Activated naive CD8-positive, alpha-beta T cell treated with anti-CD3 and anti-CD28 coated beads for 36 hours (primary cell): ENCODE measurements at places on chromosomes 7 and 10. TPM values are rescaled to one million over a fixed set of nuclear protein-coding genes. Genes with fewer than 3 reads are reported as not detected.

DNA sequence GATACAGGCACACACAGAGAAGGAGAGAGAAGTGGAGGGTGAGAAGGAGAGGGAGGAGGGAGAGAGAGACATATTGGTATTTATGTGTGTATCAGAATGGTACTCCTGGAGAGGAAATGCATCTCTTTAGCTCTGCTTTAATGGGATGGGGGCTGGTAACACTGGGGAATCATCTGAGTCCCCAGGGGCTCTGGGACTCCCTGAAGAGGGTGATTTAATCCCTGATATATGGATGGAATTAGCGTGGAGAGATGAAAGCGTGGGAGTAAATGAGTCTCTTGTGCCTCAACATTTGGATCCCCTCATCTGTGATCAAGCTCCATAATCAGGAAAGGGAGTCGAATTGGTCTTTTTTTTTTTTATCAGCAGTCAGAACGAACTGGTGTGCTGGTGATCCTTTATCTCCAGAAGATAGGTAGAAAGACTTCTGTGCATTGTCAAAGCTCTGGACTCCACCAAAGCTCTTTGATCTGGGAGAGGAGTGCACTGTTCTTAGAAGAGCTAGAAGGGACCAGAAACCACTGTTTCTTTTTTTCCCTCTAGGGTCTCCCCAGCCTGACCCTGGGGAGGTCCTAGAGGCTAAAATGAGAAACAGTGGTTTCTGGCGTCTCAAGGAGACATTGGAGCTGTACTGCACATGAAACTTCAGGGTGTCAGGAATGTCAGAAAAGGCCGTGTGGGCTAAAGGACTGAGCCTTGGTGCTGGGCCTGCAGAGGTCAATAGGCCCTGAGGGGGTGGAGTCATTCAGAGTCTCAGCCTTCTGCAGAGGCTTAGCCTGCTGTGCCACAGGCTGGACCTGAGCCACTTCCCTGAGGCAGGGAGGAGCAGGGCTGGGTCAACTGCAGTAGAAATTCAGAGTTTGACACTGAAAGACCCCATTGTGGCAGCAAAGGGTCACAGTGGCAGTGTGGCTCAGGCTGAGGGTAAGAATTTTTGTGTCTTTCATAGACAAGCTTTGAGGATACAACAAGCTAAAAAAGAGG lies 234.4 kb upstream of the SLC26A5 start:
- DNase-seq = no peak

DNA sequence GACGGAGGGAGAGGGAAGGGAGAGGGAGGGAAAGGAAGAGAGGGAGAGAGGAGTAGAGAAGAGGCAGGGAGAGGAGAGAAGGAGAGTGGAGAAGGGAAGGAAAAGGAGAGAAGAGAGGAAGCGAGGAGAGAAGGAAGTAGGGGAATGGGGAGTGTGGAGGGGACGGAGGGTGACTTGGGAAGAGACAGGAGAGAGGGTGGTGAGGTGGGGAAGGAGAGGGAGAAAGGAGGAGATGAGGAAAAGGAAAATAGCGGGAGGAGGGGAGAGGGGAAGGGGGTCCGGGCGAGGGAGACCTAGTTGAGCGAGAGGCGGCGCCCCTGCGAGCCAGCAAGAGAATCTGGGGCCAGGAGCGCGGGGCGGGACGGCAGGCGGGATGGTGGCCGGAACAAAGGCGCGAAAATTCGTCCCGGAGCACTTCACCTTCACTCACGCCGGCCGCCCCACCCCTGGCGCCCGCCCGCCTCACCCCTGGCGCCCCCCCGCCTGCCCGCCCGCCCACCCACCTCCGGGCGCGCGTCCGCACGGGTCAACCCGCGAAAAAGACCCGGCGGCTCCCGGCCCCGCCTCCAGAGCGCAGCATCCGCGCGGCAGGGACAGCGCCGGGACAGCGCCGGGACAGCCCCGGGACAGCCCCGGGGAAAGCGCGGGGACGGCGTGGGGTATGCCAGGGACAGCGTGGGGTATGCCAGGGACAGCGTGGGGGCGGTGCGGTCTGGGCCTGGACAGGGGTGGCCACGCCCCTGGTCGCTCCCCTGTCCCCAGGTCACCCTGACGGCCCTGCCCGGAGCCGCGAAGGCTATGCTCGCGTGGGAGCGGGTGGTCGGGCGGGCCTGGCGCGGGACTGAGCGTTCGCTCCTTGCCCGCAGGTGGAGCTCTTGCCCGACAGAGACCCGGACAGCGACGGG lies 4.2 kb downstream of the VSTM2A start:
- DNase-seq = peak; percentile 17

DNA sequence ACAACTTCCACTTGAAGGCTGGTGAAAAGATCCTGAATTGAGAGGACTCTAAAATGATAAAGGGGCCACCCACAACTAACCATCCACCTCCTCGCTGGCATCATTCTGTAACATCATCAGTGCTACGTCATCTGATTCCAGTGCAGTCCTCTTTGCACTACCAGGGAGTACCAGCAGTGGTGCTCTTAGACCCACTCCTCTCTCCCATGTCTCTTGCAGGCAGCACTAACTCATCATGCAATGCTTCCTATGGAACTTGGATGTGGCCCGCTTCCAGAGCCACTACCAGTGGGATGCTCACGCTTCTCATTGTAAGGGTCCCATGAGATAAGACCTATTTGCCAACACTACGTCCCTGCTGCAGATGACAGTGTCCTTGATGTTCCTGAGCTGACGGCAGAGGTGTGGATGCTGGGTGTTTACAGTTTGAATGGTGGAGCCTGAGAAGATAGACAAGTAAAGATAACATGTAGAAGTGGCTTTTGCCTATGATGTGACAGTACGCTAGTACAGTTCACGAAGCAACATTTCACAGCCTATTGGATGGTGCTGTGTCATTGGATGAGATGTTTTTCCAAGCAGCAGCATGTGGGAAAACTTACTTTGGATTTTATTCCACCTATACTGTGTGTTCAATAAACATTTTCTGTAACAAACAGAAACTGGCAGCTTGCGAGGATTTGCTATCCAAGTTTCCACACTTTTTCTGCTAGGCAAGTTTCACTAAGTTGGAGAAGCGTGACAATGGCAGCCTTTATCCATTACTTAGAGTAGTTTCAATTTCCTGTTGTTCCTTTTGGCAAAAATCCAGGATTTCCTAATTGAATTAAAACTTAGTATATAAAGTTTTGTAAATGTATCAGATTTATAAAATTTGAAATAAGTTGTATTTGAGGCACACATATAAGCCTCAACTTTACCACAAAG lies 35.8 kb upstream of the COBL start:
- DNase-seq = no peak

- no peak for DNase-seq
Observed at GRCh38 chr7:81297317-81297716, 378.5 kb upstream of the SEMA3C start.

DNA sequence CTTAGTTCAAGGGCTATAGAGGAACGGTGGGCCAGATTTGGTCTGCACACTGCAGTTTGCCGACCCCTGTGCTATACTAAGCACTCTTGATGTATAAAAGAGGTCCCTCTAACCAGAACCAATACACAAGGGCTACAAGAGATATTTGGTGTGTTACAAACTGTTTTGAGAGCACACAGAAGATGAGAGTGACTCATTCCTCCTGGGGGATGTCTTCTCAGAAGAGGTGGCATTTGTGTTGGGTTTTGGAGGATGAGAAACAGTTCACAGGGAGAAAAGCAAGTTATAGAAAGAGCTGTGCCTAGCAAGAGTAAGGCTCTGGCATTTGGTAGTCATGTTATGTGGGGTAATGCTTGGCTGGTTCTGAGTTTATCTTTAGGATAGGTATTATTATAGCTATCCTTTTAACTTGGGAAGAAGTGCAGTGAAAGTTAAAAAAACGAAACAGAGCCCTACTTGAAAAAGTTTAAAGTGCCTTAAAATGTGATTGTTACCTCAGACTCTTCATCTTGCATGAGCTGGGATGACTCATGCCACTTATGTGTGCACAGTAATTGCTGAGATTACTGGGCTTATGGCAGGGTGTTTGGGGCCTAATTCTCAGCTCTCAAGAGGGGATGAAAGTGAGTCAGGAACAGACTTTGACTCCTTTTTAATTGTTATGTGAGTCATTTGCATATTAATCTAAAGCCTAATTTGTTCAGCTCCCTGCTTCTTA lies 160.4 kb downstream of the KIF20B start:
- peak; percentile 37 for DNase-seq

DNA sequence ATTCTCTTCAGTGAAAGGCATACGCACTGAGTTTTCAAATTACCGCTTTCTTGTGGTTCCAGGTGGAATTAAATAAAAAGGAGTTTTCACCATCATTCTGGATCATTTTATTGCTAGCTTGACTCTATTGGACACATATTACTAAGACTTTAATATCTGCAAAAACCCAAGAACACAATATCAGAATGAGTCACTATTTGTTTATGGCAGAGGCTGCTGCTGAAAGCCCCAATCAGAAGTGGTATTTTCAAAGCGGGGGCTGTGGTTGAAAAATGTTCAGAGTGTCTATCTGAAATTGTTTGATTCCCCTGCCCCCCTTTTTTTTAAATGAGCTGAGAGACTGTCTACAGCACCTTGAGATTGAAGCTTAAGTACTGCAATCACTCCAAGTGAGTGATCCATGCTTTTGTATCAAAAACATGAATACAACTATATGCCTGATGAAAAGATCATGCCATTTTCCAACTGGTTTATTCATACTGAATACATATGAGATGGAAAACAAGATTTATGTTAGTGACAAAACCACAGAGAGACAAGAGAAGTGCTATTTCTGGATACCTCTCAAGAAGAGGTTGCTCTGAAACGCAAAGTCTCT lies 376.4 kb downstream of the HTR7 start:
- DNase-seq = no peak

- no peak for DNase-seq
Observed at GRCh38 chr7:149616898-149617297, 119.3 kb upstream of the ZNF746 start.

- no peak for DNase-seq
Observed at GRCh38 chr10:116132780-116133399, 140.1 kb downstream of the GFRA1 start.

DNA sequence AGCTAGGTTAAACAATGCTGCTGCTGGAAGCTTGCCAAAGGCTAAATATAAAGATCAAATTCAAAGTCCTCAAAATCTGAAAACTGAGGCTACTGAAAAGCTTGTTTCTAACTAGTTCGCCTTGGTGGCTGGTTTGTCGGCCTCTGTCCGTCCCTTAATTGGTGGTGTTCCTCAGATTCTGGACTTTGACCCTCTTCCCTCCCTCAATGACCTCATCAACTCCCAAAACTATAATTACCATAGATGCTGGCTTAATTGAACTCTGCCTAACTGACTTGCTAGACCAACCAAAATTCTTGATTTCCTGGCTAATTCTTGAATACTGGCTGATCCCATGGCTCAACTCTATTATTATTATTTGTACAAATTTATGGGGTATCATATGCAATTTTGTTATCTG lies 15.6 kb downstream of the ARHGAP21 start:
- DNase-seq = no peak

Gene CTAGE4
- 0.90 TPM for total RNA-seq

Gene SYT15
- 0.50 TPM for total RNA-seq

Gene PDE1C
- total RNA-seq = not detected

Gene TMEM106B
- 28.8 TPM for total RNA-seq

Gene PNLIPRP2
- total RNA-seq = not detected

Gene FHIP2A
- 13.2 TPM for total RNA-seq

Gene OR6B1
- not detected for total RNA-seq

Gene OR2A5
- total RNA-seq = not detected
